Posterior cingulate gyrus (tissue), 11 donors: ENCODE measurements at places on chromosomes 3 and 15.

GRCh38 chr15:62404194-62404985 lies 239.3 kb upstream of the C2CD4B start:
- no peak for DNase-seq

- DNase-seq, result no peak
Measured at GRCh38 chr15:67512140-67512539, 8.8 kb upstream of the C15orf61 start.

DNA sequence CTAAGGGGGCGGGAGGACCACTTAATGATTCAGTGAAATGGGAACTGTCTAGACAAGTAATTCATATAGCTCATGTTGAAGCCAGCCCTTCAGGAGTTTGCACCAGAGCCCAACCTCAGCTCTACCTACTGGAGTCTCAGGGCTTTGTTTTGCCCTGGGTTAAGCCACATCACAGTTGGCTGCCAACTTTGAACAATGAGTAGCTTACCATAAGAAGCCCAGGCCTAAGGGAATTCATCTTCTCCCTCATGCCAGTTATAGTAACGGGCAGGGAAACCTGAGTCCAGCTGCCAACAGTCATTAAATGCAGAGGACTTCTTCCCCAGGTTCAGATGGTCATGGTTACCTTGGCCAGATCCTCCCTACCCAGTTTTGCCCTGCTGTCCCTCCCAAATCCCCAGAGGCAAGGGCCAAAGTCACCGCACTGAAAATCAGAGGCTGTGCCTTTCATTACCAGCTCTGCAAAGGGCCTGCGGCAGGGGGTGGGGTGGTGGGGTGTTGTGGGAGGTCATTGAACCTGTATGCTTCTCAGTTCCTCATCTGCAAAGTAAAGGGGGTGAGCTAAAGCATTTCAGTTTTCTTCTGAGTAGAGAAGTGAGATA lies 302.2 kb upstream of the NR2E3 start:
- DNase-seq, result no peak

DNA sequence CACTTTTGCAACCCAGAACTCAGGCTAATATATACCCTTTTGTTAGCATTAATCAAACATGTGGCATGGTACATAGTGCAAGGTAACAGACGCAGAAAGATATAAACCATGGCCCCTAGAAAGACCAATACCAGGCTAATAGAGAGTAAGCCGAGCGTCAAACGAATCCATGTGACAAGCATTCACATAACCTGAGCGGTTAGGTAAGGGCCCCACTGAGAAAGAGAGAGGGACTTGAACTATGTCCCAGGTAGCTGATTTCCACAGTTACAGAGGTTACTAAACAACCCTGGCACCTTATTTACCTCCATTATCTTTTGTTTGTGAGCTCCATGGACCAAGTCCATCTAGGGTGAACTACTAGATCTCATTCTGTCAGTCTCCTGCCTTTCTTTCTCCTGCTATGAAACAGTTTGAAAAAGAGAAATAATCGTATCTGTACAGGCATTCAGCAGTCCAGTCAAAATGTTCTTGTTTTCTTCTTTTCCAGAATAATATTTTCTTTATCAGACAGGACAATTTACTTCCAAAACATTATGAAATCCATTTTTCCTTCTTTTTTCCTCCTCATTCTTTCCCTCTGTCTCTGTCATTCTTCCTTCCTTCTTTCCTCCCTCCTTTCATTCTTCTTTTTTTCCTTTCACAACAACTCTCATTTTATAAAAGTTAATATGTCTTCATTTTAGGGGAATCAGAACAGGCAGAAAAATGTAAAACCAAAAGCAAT lies 30.5 kb upstream of the TNFSF10 start:
- DNase-seq, result no peak

GRCh38 chr3:132231633-132232032 lies 85.6 kb upstream of the ACP3 start:
- DNase-seq, result no peak
